ENCODE measurements at places on chromosomes 11 and 22. TPM values are rescaled to one million over a fixed set of nuclear protein-coding genes. Genes with fewer than 3 reads are reported as not detected.

The ZBTB16 gene
- total RNA-seq: 10.6 TPM

The SULT4A1 gene
- total RNA-seq: 1.6 TPM

The CD3G gene
- 0.52 TPM for total RNA-seq

The OR10A2 gene
- total RNA-seq: 0.50 TPM

The PLET1 gene
- 0.27 TPM for total RNA-seq

The WNT11 gene
- 0.18 TPM for total RNA-seq

The MFNG gene
- 3.9 TPM for total RNA-seq

The MYO7A gene
- total RNA-seq: 15.7 TPM

The TP53AIP1 gene
- 0.55 TPM for total RNA-seq

The SERPING1 gene
- total RNA-seq: 27.7 TPM

The MOV10L1 gene
- total RNA-seq: 3.5 TPM

The PDGFD gene
- total RNA-seq: 0.46 TPM

The INS gene
- not detected for total RNA-seq

The BIK gene
- 1.1 TPM for total RNA-seq

The CRYBB2 gene
- total RNA-seq: not detected

The MRGPRX3 gene
- total RNA-seq: not detected

The LINC01488 gene
- total RNA-seq: 0.42 TPM

The TTC28 gene
- total RNA-seq: 18.9 TPM

The HTR3B gene
- total RNA-seq: not detected

The TRIM6 gene
- total RNA-seq: 1.8 TPM

The KIAA0930 gene
- total RNA-seq: 23.8 TPM

The ART5 gene
- total RNA-seq: 69.1 TPM

The MMP11 gene
- 3.7 TPM for total RNA-seq

The CALCB gene
- 4.6 TPM for total RNA-seq

The MMP12 gene
- total RNA-seq: 0.14 TPM

The ZDHHC13 gene
- 15.0 TPM for total RNA-seq

The C11orf87 gene
- total RNA-seq: 9.7 TPM

The RIC8A gene
- 51.3 TPM for total RNA-seq

The SERHL2 gene
- 0.54 TPM for total RNA-seq

The OR51B2 gene
- total RNA-seq: not detected

The INPP5J gene
- 6.0 TPM for total RNA-seq

The ARHGAP8 gene
- total RNA-seq: 3.0 TPM

The ACRV1 gene
- total RNA-seq: 0.10 TPM

The NXPE4 gene
- not detected for total RNA-seq

The SLC35F2 gene
- 22.8 TPM for total RNA-seq

The FBXO3 gene
- total RNA-seq: 28.2 TPM

The PPFIBP2 gene
- 42.6 TPM for total RNA-seq

The PTPRJ gene
- total RNA-seq: 15.8 TPM

The CCDC34 gene
- total RNA-seq: 13.8 TPM

The PHOX2A gene
- 1.0 TPM for total RNA-seq

The SEPTIN5 gene
- total RNA-seq: 32.3 TPM

The PLAAT2 gene
- total RNA-seq: not detected

The MCAT gene
- total RNA-seq: 12.0 TPM

The KRTAP5-9 gene
- 1.0 TPM for total RNA-seq

The APOBEC3C gene
- 2.5 TPM for total RNA-seq

The MS4A6A gene
- 1.0 TPM for total RNA-seq

The RSF1 gene
- total RNA-seq: 63.9 TPM

The NRGN gene
- total RNA-seq: 23.3 TPM

The NCAPH2 gene
- total RNA-seq: 58.2 TPM
